ENCODE measurements at places on chromosomes 16 and 17.

DNA sequence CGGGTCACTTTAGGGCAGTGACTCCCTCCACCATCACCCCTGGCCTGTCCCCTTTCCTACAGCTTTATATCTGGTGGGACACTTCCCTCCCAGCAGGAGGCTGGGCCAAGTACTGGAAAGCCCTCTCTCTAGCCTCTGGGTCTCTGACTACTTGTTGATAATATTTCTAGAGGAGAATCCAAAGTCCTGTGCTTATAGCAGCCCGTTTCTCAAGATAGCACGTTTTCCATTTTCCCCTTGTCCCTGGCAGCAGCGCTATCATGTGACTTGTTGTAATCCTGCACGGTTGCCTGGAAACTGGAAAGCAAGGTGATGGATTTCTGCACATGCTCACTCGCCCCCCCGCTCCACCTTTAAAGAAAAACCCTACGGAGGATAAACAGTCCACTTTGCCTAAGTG is 3.3 kb upstream of the AXIN2 start:
- no peak for DNase-seq

- no peak for DNase-seq
Measured at GRCh38 chr17:71546419-71546818, 574.4 kb upstream of the SOX9 start.

DNA sequence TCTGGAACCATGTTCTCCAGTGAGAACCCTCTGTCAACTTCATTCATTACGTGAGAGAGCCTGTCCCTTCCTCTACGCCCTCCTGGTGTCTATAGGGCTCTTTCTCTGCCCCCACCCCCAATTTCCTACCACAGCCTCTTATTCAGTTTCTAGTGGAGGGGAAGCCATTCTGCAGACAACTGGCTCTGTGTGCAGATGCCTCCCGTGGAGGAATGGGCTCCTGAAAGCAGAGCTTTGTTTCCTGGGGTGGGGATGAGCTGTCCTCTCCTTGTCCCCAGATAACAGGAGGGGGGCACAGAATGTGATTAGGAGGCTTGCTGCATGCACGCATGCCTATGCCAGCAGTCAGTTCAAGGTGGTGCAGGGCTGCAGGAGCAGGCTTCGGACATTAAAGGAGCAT is 31.6 kb downstream of the MMP15 start:
- DNase-seq: no peak

GRCh38 chr17:7930841-7931631 is 710 bp downstream of the TRAPPC1 start:
- DNase-seq: no peak

- DNase-seq: no peak
Measured at GRCh38 chr17:6818938-6819337, 12.6 kb downstream of the TEKT1 start.

DNA sequence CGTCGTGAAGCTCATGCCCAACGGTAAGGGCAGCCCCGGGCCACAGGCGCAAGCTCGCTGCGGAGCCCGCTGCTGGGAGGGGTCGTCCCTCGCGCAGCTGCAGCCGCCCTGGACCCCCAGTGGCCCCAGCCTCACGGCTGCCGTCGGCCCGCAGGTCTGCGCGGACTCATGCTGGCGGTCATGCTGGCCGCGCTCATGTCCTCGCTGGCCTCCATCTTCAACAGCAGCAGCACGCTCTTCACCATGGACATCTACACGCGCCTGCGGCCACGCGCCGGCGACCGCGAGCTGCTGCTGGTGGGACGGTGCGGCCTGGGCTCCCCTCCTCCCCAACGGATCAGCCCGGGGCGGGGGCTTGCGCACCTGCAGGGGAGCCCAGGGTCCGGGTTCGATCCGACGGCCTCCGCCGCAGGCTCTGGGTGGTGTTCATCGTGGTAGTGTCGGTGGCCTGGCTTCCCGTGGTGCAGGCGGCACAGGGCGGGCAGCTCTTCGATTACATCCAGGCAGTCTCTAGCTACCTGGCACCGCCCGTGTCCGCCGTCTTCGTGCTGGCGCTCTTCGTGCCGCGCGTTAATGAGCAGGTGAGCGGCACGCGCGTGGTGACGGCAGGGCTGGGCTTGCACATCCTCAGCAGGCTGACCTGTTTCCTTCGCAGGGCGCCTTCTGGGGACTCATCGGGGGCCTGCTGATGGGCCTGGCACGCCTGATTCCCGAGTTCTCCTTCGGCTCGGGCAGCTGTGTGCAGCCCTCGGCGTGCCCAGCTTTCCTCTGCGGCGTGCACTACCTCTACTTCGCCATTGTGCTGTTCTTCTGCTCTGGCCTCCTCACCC is 5.8 kb downstream of the SLC5A2 start:
- DNase-seq: no peak

- peak; percentile 59 for DNase-seq
Measured at GRCh38 chr17:65013613-65014391, 42.7 kb downstream of the GNA13 start.

- DNase-seq: no peak
Measured at GRCh38 chr17:43976963-43977837, 23.5 kb upstream of the PYY start.

DNA sequence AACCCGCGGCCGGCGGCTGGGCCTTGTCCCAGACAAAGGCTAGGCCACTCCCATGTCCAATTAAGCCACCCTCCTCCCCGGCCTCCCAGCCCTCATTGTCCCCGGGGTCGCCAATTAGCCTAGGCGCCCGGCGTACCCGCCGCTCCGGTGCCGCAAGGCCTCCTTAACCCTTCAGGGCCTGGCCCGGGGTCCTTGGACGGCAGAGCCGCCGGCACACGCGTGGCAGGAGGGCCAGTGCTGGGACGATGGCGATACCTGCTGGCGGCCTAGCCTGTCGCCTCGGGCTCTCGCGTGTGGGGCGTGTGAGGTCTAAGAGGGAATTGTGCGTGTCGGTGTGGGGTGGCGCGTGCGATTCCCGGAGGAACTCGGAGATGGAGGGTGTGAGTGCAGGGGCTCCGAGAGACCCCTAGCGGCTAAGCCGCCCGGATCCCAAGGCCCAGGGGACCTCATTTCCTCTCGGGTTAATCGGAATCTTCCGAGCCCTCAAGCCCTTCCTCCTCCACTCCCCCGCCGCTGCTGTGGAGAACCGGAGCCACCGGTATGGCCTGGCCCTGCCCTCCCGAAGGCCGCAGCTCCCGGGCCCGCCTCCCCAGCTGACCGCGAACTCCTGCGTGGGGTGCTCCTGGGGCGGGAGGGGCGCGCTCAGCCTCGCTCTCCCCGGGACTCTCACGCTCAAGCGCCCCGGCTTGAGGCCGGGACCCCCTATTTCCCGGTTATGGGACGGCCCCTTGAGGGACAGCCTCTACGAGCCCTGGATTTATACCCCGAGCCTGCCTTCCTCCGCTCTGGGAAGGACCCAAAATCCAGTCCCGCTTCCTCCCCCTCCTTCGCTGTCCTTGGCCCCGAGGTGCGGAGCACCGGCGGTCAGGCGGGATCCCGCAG is 11.9 kb downstream of the TBX2 start:
- peak; percentile 27 for DNase-seq

DNA sequence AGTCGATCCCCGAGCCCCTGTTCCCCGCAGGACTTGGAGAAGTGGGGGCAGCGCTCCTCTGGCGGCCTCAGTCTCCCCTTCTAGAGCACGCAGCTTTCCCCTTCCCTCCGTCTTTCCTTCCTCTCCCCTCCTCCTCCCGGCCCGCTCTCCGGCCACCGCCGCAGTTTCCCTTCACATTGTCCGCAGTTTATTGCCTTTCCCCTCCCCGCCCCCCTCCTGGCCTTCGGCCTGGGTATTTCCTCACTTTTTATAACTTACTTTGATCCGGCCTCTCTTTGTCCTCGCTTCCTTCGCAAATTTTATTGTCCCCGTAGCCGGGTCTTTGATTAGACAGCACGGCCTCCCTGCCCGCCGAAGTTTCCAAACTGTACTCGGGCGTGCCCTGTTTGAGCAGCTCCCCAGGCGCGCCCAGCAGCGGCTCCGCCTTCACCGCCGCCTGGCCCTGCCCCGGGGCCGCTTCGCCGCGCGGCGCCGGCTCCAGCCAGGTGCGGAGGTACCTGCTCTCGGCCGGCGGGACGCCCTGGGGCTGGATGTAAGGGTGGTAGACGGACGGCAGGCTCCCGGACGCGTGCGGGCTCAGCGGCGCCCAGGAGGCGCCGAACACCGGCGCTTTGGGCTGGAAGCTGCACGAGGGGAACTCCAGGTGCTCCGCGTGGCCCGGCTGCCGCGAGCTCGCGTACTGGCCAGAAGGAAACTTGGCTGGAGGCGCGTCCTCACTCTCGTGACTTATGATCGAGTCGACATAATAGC is 488 bp downstream of the HOXB9 start:
- DNase-seq: no peak

DNA sequence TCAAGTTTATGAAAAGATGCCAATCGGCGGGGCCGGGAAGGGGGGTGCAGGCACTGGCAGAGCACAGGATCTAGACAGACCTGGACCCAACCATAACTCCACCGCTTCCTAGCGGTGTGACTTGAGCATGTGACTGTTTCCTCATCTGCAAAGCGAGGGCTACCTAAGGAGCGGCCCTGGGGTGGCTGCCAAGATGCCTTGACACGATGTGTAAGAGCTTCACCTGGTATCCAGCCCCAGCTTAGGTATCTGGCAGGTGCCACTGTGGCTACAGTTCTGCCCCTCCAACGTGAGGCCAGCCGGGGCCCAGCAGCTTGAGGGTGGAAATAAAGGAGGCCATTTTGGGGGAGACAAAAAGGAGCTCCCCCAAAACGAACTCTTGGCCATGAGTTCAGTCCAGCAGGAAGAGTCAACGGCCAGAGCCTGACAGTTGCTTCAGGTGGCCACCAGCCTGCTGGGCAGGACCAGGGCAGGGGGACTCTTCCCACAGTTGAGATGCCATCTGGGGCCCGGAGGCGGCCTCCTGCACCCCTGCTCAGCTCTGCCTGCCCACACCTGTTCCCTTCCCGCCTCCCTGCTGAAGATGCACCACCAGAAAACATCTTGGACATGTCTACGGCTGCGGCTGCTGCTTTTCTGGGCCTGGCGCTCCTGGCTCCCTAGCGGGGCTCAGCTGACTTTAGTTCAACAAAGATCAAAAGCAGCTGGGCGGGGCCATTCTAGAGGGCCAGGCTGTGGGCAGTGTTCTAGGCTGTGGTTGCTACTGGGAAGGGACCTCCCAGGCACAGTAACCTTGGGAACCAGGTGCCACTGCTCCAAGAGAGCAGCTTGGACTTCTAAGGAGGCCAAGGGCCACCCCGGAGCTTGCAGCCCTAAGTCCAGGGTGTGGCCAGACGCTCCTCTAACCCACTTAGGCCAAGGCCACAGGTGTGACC is 3.4 kb upstream of the MTSS2 start:
- DNase-seq: no peak

- DNase-seq: no peak
Measured at GRCh38 chr17:50209472-50210239, 8.2 kb upstream of the COL1A1 start.

GRCh38 chr17:4897198-4897687 is 2.1 kb upstream of the C17orf107 start:
- DNase-seq: no peak

- DNase-seq: no peak
Measured at GRCh38 chr16:17312094-17312710, 158.6 kb downstream of the XYLT1 start.

- DNase-seq: no peak
Measured at GRCh38 chr17:8012996-8013640, 10.7 kb downstream of the GUCY2D start.

GRCh38 chr16:68031951-68032350 is 8.9 kb downstream of the DUS2 start:
- DNase-seq: no peak

GRCh38 chr17:61574542-61575351 is 16.3 kb downstream of the NACA2 start:
- no peak for DNase-seq

DNA sequence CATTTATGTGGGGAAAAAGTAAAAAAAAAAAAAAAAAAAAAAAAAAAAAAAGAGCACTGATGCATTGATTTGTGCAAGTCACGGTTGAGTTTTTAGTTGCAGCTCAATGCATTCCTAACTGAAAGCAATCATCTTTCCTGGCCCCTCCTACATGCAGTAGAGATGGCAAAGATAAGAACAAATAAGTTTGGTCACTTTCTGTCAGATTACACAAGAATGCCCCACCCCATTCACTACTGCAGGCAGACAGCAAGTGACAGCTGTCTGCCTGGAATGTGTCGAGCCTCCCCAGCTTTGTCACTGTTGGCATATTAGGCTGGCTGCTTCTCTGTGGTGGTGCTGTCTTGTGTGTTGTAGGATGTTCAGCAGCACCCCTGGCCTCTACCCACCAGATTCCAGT is 243.5 kb downstream of the FOXL1 start:
- no peak for DNase-seq

GRCh38 chr17:34582185-34582900 is 3.0 kb downstream of the TMEM132E start:
- DNase-seq: no peak

DNA sequence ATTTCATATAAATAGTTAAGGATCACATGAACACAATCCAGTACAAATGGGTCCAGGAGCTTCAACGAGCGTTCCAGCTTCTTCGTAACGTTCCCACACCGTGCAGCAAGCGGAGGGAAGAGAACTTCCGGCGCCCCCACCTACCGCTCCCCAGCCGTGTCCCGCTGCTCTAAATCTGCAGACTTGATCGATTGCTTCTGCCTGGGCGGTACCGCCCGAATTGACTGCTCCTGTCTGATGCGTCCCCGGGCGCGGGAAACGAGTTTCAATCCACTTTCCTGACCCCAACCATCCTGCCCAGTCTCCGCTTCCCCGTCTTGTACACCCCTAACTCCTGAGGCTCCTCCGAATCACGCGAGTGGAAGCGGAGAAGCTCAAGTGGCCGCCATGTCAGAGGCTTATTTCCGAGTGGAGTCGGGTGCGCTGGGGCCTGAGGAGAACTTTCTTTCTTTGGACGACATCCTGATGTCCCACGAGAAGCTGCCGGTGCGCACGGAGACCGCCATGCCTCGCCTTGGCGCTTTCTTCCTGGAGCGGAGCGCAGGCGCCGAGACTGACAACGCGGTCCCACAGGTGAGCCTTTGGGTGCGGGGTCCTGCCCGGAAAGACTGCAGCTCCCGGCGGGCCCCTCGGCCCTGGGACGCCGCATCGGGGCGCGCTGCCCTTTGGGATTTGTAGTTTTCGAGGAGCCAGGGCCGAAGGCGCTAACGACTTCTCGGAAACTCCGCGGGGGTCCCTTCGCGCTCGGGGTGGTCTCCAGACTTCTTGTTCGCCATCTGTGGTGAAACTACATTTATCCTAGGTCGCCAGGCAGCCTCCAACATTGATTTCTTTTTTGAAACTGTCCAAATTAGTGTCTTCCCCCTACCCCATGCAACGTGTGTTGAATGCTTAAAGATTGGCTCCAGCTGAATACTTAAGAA is at the start of gene GINS3:
Gene GINS3, plus strand, starts transcription at position 257 of the 923 bp plus-strand sequence. Its CDS starts 131 bp downstream, at position 388.
- DNase-seq: peak; percentile 87

DNA sequence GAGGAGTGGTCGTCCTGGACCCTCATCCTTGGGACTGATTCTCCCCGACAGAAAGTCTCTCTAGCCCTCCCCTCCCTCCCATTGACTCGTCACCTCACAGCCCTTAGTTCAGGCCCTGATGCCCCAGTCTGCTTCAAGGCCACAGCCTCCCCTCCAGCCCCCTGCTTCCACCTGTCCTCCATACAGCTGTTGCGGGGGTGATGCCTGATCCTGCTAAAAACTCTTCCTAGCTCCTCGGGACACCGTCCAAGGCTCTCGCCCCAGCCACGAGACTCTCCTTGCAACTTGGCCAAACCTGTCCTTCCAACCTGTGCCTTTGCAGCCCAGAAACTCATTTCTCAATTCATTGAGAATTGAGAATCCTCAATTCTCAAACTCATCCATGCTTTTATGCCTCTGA is 6.8 kb downstream of the STAC2 start:
- DNase-seq: no peak

- no peak for DNase-seq
Measured at GRCh38 chr17:58325976-58326468, 2.6 kb downstream of the TSPOAP1 start.
